ENCODE measurements at places on chromosomes 7 and 10. TPM values are rescaled to one million over a fixed set of nuclear protein-coding genes. Genes with fewer than 3 reads are reported as not detected.
A peak's percentile ranks its signal among the peaks of the same experiment; 100 is the strongest.

DNA sequence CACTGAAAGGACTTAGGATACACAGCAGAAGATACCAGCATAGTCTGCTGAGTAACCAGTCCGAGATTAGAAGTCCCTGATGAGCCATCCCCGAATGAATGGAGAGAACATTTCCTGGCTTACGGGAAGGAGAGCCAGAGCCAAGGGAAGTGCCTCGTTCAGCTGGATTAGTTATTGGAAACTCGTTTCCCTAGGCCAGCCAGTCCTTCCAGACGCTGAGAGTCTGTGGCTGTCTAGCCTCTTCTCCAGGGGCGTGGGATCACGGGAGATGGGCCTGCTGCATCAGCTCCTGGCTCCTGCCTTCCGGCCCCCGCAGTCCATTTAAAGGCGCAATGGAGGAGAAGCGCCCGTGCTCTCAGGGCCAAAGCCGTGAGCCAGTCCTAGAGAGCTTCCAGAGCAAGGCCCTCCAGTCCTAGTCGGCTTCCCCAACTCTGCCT lies 712.8 kb downstream of the PARD3 start:
- no peak for DNase-seq

GRCh38 chr7:158410720-158411119 lies 176.9 kb downstream of the PTPRN2 start:
- no peak for DNase-seq

DNA sequence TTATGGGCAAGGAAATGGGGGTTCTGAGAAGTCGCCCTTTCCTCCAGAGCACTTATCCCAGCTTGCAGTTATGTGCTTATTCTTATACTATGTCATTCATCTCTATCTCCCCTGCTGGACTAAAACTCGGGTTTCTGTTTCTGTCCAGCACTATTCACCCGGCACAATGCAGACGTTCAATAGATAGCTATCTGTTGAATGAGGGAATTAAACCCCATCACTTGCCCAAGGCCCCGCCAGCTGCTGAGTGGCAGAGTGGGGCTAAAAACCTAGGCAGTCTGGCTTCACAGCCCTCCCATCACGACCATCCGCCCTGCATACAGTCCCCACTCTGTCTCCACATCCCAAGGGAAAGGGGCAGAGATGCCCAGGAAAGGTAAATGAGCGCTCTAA lies 5.4 kb downstream of the SLIT1 start:
- DNase-seq, result no peak

- DNase-seq, result no peak
These were observed 327.7 kb upstream of the NPSR1 start for GRCh38 chr7:34330308-34330707.

GRCh38 chr10:50552771-50553535 lies 70.8 kb downstream of the SGMS1 start:
- peak; percentile 52 for DNase-seq

DNA sequence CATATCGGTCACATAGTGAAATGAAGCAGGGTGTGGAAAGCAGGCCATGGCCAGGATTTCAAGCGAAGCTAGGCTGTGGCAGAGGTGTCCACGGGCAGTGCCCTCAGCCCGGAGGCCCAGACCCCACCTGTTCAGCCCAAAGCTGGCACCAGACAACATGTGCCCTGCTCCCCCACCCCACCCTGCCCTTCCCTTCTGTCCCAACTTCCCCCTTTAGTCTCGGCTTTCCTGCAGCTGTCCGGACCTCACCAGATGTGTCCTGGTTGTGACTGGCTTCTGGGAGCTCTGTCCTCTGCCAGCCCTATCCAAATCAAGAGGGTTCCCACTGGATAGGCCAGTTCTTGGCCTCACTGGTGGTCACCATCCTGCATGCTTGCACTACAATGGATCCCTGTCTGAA lies 37.3 kb downstream of the ADAM12 start:
- no peak for DNase-seq

Gene LRRN3
- total RNA-seq, result not detected

Gene NPY
- total RNA-seq, result not detected

Gene GBX1
- not detected for total RNA-seq

All from HT-29 (cell line).